ENCODE measurements at places on chromosomes 1 and 21. TPM values are rescaled to one million over a fixed set of nuclear protein-coding genes. Genes with fewer than 3 reads are reported as not detected.

The SLC1A7 gene
- not detected for total RNA-seq

The MYBPHL gene
- not detected for total RNA-seq

The RAB3B gene
- total RNA-seq: 2.8 TPM

The BRDT gene
- not detected for total RNA-seq

The CFHR4 gene
- total RNA-seq: not detected

The C1orf226 gene
- 0.08 TPM for total RNA-seq

The BRINP2 gene
- 0.15 TPM for total RNA-seq

The KRTAP8-1 gene
- not detected for total RNA-seq

The MYOC gene
- not detected for total RNA-seq

The SLC66A1 gene
- 16.4 TPM for total RNA-seq

The WDR64 gene
- not detected for total RNA-seq

The TSSK3 gene
- total RNA-seq: not detected

The XCL2 gene
- not detected for total RNA-seq

The FBLIM1 gene
- 154 TPM for total RNA-seq

The SV2A gene
- total RNA-seq: 1.3 TPM

The PTPN7 gene
- not detected for total RNA-seq

The ILDR2 gene
- total RNA-seq: not detected

The IL22RA1 gene
- total RNA-seq: 2.4 TPM

The RHD gene
- total RNA-seq: not detected

The COL16A1 gene
- total RNA-seq: 140 TPM

The GPX7 gene
- 6.1 TPM for total RNA-seq

The OR6N1 gene
- total RNA-seq: not detected

The ACTN2 gene
- total RNA-seq: not detected

The CEP350 gene
- 20.2 TPM for total RNA-seq

The CLDN17 gene
- total RNA-seq: not detected

The KIFAP3 gene
- total RNA-seq: 19.2 TPM
